ENCODE measurements at places on chromosomes 7 and 10.

- no peak for DNase-seq
Observed at GRCh38 chr7:123844712-123845219, at the start of gene HYAL4. TSS of gene HYAL4 (plus strand) at chr7:123845169. CDS start at chr7:123868274, 23,105 bp downstream.

- DNase-seq: no peak
Observed at GRCh38 chr7:33933611-33934281, 28.4 kb downstream of the BMPER start.

- no peak for DNase-seq
Observed at GRCh38 chr7:25303281-25304181, 75.2 kb upstream of the NPVF start.

- DNase-seq: no peak
Observed at GRCh38 chr7:92758796-92759431, 77.5 kb downstream of the CDK6 start.

- DNase-seq: no peak
Observed at GRCh38 chr7:468681-469562, 50.7 kb downstream of the PDGFA start.

All from NCI-H1436 (cell line).